ENCODE measurements at places on chromosomes 7 and 10.
A peak's percentile ranks its signal among the peaks of the same experiment; 100 is the strongest.

GRCh38 chr7:141475679-141476078 lies 75.5 kb upstream of the AGK start:
- no peak for DNase-seq

GRCh38 chr10:32954080-32954479 lies 4.0 kb downstream of the ITGB1 start:
- no peak for DNase-seq

DNA sequence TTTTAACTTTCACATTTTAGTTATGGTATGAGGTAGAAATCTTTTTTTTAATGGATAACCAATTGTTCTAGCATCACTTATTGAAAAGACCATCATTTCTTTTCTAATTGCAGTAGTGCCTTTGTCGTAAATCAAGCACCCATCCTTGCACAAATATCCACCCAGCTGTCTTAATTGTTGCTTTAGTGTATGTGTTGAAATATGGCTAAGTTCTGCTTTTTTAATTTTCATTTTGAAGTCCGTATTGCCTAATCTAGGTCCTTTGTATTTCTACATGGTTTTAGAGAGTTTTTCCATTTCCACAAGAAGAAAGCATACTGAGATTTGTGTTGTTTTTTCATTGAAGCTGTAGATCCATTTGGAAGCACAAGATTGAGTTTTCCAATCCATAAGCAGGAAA lies 259.6 kb upstream of the SEMA3E start:
- no peak for DNase-seq

GRCh38 chr7:31935124-31936054 lies 134.8 kb downstream of the PDE1C start:
- no peak for DNase-seq

GRCh38 chr7:20980232-20980631 lies 193.5 kb upstream of the SP8 start:
- peak; percentile 29 for DNase-seq

- peak; percentile 48 for DNase-seq
These were observed 18.9 kb upstream of the DNAJC1 start for GRCh38 chr10:22022257-22023032.

DNA sequence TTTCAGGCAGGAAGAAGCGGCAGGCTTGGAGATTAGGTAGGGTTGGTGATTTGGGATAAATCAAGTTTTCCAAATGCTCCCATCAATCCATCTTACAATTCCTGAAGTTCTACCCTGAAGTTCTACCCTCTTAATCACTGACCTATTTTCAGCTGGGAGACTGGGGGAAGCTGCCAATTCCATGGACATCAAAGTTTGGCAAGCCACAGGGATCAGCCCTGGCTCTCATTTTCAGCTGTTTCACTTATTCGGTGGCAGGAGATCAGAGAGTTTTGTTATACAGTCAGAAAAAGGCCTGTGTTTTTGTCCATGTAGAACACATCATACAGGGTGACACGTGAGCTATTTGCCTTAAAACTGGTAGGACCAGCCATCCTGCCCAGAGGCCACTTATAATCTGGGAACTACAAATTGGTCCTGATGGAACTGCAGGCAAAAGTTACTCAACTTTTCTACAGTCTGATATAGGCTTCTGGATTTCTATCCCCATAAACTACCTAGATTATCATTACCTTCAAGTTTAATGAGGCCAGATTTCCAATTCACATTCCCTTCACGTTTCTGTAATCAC lies 112.9 kb upstream of the ZNF746 start:
- no peak for DNase-seq

DNA sequence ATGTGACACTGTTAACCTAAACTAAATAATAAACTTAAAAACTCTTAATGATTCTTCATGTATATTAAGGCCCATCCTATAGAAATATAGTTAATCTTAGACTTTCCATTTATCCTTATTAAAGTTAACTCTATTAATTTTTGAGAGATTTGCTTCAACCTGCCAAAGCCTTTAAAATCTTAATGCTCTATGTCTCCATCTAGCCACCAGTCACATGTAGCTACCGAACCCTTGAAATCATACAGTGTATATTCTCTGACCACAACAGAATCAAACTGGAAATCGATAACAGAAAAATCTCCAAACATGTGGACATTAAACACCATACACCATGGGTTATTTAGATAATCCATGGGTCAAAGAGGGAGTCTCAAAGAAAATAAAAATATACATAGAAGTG lies 51.9 kb downstream of the ASZ1 start:
- DNase-seq, result no peak

- no peak for DNase-seq
These were observed 3.6 kb upstream of the ZMIZ1 start for GRCh38 chr10:79065091-79065551.

- DNase-seq, result no peak
These were observed 197.1 kb upstream of the CXCL12 start for GRCh38 chr10:44581996-44582395.

DNA sequence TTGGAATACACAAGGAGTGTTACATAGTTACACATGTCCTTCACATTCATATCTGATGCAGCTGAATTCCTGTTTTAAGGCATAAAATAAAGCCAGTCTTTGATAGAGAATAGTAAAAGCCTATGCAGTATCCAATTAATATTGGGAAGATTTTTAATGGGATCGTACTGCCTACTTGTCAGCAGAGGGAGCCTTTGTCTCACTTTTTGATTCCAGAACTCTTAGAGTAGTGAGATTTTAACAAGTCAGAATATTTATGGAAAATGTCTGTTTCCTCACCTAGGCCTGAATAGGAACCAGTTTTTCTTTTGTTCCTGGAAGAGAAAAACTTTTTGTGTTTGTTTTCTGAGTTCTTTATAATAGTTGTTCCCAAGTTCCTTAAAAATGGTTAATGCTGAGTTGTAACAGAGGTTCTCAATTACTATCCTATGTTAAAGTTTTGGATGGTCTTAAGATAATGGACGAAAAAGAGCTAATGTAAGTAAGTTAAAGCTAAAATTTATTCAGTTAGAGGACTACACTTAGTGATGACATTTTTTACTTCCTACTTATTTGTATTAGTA lies 114.0 kb downstream of the BBS9 start:
- peak; percentile 61 for DNase-seq

DNA sequence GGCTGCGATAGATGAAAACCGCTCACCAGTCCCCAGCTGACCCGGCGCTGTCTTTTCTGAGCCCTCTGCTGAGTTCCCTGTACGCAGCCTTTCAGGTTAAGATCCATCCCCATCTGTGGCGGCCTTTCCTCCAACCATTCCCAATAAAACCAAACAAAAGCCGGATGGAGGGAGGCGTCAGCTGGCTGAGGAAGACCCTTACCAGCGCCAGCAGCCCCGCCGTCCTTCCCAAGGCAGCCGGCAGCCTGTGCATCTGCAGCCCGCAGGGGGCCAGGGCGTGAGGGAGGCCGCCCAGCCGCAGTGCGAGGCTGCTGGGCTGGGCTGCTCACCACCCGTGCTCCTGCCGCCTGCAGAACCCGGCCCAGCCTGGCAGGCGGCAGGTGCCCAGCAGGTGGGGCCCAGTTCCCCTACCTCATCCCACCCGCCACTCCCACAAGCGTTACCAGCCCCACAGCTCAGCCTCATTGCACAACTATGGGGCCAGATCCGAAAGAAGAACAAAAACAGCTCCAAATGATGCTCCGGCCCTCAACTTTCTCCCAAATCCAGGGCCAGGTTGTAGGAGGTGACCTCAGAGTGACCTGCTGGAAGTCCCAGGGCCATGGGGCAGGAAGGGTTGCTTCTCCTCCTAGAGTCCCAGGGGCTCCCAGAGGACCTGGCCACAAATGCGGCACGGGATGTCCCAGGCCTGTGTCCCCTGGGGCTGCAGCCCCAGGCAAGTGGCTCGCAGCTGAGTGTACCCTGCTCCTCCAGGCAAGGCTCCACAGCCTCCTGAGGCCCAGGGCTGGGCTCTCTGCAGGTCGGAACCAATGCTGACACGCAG lies 23.8 kb downstream of the PAPOLB start:
- DNase-seq, result no peak

GRCh38 chr10:105647354-105647753 lies 1006.3 kb downstream of the SORCS3 start:
- no peak for DNase-seq

DNA sequence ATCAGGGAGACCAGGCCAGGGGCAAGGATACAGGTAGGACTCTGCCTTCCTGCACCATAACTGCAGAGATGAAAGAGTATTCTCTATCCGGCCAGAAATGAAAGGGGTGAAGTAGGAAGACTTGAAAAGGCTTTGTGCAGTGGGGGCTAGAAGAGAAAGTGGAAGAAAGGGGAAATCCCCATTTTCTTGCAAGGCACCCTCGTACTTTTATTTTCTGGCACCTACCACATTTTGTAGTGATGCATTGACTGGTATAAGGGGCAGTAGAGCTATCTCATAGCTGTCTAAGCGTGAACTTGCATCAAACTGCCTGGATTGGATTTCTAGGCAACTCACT lies 752 bp upstream of the CAMK2G start:
- no peak for DNase-seq

DNA sequence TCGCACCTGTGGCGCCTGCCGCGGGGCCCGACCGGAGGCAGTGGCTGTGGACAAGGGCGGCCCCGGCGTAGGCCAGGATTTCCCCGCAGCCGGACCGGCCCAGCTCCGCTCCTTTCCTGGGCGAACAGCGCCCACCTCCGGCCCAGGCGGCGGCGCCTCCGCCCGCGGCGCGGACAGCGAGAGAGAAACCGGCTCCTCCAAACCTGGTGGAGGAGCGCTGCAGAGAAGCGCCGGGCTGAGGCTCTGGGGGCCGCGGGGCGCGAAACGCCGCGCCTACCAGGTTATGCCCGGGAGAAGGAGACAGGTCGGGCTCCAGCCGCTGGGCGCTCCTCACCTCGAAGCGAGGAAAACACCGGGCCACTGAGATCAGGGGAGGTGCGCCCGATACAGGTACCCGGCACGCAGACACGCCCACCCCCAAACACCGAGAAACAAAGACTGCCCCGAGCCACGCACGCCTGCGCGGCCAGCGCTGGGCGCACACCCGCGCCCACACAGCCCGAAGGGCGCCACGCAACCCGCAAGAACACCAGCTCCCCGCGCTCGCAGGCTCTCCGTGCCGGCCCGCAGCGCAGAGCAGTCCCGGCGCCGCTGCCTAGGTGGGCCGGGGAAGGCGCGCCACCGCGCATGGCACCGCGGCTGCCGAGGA lies 3.3 kb downstream of the GRID1 start:
- DNase-seq, result peak; percentile 26

DNA sequence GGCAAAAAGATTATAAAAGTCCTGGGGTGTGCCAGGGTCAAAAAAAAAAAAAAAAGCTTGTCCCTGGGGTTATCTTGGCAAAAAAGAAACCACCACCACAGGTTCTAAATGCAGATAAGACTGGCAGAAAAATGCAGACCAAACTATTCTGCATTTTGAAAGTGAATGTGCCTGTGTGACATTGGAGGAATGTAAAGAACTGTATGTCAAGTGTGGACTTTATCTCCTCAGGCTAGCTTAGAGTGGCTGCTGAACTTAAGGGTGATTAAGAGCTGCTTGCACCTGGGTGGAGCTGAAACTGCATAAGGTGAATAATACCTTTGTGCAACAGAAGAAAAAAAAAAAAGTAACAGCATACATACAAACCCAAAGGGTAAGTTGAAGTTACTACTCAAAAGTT lies 1.3 kb upstream of the NAPEPLD start:
- no peak for DNase-seq

DNA sequence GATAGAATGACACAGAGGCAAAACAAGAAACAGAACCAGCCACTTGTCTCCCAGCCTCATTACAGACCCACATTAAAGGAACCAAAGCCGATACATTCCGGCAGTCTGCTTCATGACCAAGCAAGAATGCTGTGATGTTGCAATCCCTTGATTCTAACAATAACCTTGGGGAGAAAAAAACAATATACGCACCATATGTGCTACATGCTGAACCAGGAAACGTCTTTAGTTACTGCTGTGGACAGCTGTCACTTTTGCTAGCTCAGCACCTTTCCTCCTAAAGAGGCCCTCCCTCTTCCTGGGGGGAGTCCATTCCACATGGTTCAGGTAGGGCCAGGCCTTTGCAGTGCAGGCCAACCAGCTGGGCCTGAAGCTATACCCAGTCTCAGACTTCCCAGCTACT lies 79.1 kb downstream of the PRTFDC1 start:
- peak; percentile 96 for DNase-seq

GRCh38 chr7:2017481-2017891 lies 215.3 kb downstream of the MAD1L1 start:
- DNase-seq, result no peak

- no peak for DNase-seq
These were observed 16.2 kb downstream of the SORBS1 start for GRCh38 chr10:95544783-95545500.

DNA sequence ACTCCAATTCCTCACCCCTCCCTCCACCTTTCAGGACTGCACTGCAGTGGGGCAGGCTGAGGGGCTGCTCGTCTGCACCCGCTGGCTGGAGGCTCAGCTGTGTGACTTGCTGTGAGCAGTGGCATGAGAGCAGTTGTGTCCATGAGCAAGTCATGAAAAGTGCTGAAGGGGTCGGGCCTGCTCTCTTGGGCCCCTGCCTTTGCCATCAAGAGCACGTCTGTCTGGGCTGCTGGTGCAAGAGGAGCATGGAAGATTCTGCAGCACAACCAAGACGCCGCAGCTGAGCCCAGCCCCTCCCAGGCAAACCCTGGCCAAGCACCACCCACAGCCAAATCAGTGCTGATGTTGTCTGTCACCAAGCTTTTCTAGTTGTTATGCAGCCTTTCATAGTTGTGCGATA lies 284.3 kb downstream of the TCERG1L start:
- no peak for DNase-seq

DNA sequence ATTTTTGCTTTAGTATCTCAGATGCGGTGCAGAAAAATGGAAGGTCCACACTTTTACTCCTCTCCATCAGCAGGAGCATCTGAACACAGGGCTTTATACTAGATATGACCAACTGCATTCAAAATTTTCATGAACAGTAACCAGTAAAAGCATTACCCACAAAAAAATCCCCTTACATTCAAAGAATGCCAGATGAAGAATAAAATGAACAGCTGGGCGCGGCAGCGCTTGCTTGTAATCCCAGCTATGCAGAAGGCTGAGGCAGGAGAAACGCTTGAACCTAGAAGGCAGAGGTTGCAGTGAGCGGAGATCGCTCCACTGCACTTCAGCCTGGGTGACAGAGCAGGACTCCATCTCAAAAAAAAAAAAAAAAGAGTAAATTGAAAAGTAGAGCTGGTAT lies 3.1 kb downstream of the SAR1A start:
- DNase-seq, result no peak

DNA sequence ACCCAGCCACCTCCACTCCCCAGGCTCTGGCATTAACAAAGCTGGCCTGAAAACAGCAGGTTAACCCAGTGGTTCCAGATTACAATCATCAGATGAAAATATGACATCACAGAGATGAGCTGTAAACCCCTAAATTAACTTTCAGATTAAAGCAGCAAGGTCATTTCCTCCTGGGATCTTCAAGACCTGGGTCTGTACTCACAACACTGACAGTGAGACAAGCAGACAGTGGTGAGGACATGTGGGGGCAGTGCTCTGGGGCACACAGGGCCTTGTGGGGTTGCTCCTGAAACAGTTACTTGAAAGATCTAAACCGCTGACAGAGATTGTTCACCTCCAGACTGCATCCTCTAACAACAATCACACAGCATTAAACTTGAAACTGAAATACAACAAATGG lies 134.1 kb downstream of the ZNF438 start:
- DNase-seq, result no peak
